ENCODE measurements at places on chromosomes 6 and 20.
A peak's percentile ranks its signal among the peaks of the same experiment; 100 is the strongest.

DNA sequence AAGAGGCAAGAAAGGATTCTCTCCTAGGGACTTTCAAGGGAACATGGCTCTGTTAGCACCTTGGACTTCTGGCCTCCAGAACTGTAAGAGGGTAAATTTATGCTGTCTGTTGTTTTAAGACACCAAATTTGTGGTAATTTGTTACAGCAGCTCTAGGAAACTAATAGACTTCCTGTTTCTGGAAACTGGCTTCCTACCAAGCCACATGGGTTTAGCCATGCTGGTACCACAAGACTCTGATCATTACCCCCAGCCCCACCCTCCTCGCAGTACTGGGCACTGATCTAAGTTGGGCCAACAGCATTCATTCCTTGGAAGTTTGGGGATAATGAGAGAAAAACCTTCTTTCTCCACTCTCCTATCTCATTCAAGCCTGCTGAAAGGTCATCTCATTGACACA is 109.5 kb upstream of the SMLR1 start:
- DNase-seq = no peak

DNA sequence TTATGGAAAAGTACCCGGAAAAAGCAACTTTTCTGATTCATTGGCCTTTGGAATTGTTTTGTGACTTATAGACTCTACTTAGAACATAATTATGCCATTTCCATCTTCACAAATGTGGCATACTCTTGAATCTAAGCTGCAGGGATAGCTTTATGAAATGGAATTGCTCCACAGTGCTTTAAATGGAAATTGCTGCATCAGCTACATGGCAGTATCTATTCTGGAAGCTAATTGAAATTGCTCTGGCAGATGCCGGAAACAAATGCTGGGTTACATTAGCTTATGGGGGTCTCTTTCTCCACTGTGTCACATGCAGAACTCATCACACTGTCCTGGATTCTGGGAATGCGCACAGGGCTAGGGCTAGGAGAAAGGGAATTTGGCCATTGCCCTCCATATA is 108.9 kb downstream of the SAMD5 start:
- DNase-seq = no peak

DNA sequence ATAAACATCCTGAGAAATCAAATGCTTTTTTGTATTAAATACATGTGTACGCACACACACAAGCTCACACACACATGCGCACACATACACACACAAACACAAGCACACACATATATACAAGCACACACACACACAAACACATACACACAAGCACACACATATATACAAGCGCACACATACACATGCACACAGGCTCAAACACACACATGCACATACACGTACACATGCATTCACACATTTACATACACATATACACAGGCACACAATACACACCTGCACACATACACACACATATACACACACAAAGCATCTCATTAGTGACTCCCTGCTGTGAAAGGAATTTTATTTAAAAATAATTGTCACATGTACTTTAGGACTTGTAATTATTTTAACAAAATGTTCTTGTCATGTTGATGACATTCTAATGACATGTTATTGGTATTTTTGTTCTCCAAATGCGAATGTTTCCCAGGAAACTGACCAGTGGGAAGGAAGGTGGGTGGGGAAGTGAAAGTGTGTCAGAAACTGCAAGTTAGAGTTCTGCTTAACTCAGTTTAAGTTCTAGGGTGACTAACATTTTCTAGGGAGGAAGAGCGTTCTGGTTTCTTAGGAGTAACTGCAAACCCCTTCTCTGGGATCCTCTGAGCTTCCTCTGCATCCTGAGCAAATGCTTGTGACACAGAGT is 113.9 kb upstream of the ZNF217 start:
- no peak for DNase-seq

GRCh38 chr6:160667639-160668481 is 3.8 kb upstream of the LPA start:
- DNase-seq = peak; percentile 26

DNA sequence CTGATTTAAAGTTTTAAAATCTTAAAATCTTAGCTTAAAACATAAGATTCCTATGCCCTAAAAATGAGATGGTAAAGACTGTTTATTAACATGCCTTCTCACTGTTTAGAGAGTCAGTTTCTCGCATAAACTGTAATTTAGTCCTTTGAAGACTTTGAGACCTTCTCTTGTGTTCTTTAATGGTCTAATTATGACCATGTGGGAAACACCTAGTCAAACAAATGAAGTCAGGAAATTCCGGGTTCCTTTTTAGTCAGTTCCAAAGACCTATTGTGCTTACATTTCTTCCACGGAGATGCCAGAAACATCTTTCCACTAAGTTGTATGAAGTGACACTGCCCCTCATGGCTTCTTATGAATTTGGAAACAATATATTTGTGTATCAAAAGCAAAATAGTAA is 64.2 kb upstream of the KIF25 start:
- DNase-seq = no peak

DNA sequence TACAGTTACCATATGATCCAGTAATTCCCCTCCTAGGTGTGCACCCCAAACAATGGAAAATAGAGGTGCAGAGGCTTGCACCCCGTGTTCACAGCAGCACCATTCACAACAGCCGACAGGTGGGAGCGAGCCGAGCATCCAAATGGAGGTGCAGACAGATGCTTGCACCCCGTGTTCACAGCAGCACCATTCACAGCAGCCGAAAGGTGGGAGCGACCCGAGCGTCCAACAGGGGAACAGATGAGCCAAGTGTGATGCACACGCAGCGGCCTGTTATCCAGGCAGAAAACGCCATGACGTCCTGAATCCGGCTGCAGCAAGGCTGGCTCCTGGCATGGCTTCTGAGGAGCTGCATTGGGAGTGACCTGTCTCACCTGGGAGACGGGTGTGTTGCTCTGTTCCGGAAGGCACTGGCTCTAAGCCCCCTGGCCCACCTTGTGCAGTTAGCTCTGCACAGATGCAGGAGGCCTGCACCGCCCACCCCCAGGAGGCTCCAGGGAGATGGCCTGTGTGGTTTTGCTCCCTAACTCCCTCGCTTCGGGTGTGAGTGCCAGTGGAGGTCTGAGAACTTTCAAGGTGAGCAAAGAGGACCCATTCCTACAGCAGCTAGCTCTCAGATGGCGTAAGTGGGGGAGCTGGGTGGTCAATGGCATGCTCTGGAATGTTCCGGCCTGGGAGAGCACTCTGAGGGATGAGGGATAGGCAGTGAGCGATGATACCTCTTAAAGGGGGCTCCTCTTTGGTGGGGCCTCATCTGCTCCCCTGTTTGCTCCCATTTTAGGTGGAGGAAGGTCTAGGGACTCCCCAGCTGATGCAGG is 47.8 kb upstream of the FRMD1 start:
- no peak for DNase-seq

DNA sequence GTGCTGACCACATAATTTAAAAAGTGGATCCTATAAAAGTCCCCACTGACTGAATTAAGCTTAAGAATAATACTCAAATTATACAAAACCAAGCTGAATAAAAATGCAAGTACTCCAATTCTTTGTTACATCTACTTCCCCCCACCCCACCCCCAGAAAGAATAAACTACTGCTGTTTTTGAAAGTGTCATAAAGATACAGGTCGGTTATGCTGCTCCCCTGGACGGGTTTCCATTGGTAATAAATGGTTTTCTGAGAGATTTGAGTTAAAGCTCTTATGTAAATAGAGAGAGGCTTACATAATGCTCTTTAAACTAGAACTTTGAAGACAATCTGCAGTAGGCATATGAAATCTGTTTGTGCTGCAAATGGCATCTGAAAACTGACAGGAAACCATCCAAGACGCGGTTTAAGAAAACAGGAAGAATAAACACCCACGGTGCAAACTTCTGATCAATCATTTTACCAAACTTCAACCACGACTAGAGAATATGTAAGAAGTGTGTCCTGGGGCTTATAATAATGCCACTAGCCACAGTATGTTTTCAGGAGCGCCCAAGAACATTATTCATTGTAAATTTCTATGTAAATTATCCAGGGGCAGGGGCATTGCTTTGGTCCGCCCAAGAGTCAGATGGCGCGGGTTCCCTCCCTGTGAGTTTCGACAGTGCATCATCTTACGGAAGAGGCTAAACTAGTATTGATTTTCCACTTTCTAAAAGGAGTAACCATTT is 10.8 kb upstream of the POU3F2 start:
- no peak for DNase-seq

- DNase-seq = no peak
Measured at GRCh38 chr6:63897952-63898351, 262.4 kb downstream of the PHF3 start.

- no peak for DNase-seq
Measured at GRCh38 chr6:142334294-142334693, 32.5 kb downstream of the ADGRG6 start.

DNA sequence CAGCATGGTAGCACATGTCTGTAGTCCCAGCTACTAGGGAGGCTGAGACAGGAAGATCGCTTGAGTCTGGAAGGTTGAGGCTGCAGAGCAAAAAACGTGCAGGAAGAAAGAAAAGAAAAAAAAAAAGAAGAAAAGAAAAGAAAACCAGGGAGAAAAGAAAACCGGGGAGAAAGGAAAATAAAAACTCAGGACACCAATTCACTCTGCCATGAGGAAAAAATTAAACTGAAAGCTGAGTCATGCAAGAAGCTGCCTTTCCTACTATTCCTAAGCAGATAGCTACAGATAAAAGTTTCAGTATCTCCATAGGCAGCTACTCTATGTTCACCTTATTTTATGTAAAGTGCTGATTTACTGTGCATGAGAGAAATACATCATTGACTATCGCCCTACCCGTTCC is 10.5 kb downstream of the PTGIS start:
- no peak for DNase-seq
